Amniotic stem cell (primary cell): ENCODE measurements at places on chromosomes 2 and 18.

GRCh38 chr18:72107647-72108383 lies 436.3 kb downstream of the CBLN2 start:
- no peak for DNase-seq

- DNase-seq, result no peak
These were observed 53.1 kb downstream of the HPCAL1 start for GRCh38 chr2:10355471-10356438.

DNA sequence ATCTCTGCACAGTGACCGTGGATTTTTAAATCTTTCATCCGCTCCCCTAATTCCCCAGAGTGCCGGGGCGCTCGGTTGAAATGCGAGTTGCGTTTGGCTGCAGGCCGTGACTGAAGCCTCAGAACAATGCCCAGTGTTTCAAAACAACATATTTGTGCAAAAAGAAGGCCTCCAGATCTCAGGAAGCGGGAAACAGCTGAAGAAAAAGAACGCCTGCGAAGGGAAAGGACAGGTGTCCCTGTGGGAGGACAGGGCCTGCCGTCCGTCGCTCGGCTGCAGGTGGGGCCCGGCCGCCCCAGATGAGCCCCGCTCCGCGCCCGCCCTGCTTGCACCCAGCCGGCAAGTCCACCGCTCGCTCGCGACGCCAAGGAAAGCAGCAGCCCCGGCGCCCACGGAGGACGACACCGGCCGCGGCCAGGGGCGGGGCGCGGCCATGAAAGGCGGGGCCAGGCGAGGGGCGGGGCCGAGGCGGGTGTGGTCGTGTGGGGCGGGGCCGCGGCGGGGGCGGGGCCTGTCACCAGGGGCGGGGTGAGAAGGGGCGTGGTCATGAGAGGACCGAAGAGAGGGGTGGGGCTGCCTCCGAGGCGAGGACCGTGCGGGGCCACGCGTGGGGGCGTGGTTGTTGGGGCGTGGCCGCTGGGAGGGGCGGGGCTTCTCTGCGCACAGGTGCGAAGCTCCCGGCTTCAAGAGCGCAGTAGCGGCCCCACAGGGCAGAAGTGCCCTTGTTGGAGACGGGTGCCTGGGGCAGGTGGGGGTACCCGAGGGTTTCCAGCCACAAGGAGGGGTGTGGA lies 17.6 kb upstream of the BOK start:
- DNase-seq, result no peak

- no peak for DNase-seq
These were observed 74.4 kb upstream of the MYCN start for GRCh38 chr2:15865923-15866322.

DNA sequence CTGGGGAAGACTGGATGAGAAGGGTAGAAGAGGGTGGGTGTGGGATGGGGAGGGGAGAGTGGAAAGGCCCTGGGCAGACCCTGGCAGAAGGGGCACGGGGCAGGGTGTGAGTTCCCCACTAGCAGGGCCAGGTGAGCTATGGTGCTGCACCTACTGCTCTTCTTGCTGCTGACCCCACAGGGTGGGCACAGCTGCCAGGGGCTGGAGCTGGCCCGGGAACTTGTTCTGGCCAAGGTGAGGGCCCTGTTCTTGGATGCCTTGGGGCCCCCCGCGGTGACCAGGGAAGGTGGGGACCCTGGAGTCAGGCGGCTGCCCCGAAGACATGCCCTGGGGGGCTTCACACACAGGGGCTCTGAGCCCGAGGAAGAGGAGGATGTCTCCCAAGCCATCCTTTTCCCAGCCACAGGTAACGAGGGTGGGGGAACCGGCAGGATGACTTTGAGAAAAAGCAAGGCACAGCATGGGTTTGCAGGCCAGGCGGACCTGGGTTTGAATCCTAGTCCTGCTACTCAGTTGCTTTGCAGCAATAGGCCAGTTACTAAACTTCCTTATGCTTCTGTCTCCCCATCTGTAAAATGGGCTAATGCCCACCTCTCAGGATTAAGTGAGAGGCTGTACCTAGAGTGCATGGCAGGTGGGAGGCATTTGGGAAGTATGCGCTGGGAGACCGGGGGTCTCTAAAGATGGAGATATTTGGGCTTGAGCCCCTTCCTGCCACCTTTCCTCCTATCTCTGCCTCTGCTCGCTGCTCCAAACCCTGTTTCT lies at the start of gene INHA:
Gene INHA, plus strand, starts transcription at position 74 of the 765 bp plus-strand sequence. Its CDS starts 65 bp downstream, at position 139.
- DNase-seq, result no peak

DNA sequence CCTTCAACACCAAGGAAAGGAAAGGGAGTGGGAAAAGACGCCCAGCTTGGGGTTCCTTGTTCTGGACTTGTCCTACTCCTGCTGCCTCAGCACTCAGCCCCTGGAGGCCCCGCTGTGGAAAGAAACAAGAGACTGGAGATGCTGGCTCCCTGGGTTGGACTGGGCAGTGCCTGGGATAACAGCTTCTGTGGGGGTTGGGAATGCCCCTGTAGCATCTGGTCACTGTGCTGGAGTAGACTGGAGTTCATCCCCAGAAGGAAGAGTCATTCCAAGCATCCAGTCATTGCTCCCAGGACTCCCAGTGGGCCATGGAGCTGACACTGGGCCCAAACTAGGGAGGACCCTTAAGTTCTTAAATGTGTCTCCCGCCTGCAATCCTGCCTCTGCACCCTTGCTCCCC lies 129.3 kb upstream of the HAAO start:
- DNase-seq, result no peak

- DNase-seq, result no peak
These were observed 84.1 kb downstream of the TMEM237 start for GRCh38 chr2:201559067-201559710.

DNA sequence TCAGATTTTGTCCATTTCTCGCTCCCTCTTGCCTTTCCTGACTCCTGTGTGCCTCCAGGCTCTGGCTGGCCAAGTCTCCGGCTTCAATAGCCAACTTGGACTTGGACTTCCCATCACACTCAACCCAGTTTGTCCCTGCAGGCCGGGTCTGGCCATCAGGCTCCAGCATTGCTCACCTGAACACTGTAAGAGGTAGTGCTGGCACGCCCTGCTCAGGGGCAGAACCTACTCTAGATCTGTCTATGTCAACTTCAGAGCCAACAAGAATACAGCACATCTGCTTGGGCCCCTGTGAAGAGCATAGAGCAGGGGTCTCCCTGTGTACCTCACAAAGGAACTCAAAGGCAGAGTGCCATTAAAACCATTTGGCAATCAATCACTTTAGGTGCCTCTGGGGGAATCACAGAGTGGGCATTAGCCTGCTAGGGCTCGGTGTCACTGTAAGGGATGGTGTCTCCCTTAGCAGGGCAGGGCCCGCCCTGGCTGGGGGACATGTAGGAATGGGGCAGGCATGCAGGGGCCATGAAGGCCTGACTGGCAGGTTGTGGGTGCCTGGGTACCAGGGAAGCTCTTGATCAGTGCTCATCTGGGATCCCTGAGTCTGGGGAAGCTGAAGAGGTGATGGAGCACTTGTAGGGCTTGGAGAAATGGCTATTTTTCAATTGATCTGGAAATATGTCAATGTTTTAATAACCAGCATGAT lies 325.9 kb downstream of the CLIP4 start:
- DNase-seq, result no peak

DNA sequence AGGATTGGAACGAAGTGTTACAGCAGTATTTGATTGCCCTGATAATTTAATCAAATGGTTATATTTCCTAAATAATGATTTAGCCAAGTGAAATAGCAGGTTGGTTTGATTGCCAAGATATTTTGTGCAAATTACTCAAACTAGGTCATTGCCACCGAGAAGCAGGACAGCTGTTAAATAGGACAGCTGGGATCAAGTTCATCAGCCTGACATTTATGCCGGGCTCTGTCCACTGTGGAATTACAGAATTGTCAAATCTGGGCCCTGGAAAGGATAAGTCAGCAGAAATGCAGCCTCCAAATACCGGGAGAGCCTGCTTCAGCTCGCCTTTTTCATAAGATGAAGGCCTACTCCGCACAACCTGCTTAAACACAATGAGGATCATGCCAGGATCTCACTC lies 73.9 kb upstream of the RPL31 start:
- no peak for DNase-seq

DNA sequence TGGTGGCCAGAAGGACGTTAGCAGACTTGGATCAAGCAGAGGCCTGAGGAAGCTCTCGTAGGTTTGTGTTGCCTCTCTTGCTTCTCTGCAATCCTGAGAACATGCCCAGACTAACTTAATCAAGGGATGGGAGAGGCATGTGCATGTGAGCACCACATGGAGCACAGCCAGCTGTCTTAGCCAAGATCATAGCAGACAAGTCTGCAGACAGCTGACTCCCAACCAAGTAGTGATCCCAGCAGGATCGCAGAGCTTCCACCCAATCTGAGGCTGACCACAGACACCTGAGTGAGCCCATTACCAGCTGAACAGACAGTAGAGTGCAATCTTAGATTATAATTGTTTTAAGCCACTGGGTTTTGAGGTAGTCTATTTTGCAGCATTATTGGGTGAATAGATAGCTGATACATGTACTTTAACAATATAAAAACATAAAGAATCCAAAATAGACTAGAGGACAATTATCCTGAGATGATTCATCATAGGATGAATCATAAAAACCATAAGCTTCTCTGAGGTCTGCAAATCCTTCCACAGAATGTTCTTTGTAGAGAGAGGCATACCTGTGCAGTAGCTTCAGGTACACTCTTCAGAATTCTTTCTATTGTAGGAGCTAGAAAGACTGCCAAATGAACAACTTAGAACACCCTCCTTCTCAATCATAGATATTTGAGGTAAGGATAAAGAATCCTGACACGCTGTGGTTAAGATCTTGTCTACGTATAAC lies 25.2 kb upstream of the FAM110C start:
- DNase-seq, result no peak

- DNase-seq, result no peak
These were observed 54.9 kb downstream of the ACTR2 start for GRCh38 chr2:65282477-65283053.

DNA sequence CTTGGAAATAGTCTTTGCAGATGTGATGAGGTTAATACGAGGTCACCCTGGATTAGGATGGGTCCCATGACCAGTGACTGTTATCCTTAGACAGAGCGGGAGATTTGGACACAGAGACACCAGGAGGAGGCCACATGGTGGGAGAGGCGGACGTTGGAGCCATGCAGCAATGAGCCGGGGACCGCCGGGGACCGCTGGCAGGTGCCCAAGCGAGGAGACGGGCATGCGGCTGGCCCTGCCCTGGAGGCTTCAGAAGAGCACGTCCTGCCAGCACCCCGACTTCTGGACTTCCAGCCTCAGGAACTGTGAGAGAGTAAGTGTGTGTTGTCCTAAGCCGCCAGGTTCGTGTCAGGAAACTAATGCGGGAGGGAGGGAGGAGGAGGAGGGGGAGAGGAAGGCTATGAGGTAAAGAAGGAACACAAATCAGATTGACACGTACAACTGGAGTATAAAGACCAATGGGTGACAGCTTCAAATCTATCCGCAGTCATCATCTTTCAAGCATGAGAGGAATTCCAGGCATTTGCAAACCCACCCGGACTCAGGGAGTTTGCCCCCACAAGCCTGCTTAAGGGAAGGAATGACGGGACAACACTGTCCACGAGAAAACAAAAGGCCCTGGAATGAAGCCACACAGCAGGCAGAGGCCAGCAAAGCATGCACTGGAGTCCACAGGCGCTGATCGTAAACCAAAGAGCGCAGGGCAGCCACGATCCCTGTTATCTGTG lies 11.6 kb upstream of the BOK start:
- DNase-seq, result peak; percentile 37

DNA sequence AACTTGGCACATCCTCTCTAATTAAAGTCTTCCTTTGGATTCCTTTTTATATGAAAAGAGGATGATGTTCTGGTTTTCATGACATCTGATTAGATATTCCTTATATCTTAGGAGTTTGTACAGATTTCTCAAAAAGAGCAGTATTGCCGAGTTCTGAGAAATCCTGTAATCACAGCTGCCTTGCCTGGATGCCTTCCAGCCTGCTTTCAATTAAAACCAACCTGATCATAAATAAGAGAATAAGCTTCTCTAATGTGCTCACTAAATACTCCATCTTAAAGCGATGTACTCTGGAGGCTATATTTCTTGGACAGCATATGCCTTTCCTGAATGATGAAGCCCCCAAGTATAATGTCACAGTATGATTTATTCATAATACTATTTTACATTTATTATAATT lies 1203.8 kb upstream of the PIK3C3 start:
- DNase-seq, result no peak
